Esophagus squamous epithelium (tissue), 5 donors: ENCODE measurements at places on chromosomes 11 and 22.

DNA sequence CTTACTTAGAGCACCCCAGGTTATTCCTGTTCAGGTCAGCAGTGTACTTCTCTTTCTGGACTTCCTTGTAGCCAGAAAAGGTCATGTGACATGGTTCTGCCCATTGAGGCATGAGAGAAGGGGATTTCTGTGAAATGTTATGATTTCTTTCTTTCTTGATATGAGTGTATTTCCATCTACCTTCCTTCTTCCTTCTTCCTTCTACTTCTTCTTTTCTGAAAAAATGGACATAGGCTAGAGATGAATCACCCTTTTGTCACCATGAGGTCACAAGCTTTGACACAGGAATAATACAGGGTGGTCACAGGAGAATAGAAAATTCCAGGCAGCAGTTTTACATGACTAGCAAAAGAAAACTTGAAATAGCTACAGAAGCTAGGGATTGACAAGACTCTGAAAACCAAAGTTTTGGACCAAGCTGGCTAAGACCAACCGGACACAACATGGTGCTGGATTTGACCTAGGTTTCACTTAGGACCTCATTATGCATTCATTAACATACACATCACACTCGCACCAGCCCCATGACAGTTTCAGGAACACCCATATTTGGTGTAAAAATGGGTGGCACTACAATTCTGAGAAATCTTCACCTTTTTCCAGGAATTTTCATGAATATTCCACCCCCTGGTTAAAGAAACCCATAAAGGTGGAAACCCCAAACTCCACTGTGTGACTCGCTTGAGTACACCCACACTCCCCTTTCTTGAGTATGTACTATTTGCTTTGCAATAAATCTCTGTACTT is 21.2 kb upstream of the MAP6 start:
- DNase-seq: no peak

DNA sequence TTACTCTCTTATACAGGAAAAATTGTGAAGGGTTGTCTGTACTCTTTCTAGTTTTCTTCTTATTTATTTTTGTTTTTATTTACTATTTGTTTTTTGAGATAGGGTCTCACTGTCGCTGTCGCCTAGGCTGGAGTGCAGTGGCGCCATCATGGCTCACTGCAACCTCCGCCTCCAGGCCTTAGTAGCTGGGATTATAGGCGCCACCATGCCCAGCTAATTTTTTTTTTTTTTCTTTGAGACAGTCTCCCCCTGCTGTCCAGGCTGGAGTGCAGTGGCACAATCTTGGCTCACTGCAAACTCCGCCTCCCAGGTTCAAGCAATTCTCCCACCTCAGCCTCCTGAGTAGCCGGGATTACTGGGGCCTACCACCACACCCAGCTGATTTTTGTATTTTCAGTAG is 18.4 kb downstream of the CUL5 start:
- no peak for DNase-seq

DNA sequence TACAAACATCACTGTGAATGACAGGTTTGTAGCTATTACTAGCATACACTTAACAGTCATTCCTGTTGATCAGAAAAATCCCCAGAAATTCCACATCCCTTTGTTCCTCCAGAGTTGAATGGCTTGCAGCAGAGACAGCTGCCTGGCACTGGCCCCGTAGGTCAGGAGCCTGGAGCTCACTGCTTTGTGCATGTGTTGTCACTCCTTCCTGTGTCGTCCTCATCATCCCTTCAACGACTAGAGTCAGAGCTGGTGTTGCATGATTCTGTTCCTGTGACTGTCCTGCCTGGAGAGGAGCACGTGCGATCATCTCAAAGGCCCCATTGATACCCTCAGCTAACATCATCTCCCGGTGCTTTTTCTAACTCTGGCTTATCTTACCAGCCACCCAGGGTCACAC is 58.3 kb downstream of the LDLRAD3 start:
- no peak for DNase-seq

- DNase-seq: no peak
Measured at GRCh38 chr22:41695211-41695610, 4.1 kb upstream of the MEI1 start.

GRCh38 chr11:125364121-125364826 is 131.8 kb downstream of the FEZ1 start:
- no peak for DNase-seq

GRCh38 chr11:87300640-87301380 is 263.1 kb downstream of the TMEM135 start:
- no peak for DNase-seq

- no peak for DNase-seq
Measured at GRCh38 chr11:115447273-115447864, 56.8 kb downstream of the CADM1 start.

- DNase-seq: no peak
Measured at GRCh38 chr22:23684561-23685031, 6.2 kb upstream of the RGL4 start.

DNA sequence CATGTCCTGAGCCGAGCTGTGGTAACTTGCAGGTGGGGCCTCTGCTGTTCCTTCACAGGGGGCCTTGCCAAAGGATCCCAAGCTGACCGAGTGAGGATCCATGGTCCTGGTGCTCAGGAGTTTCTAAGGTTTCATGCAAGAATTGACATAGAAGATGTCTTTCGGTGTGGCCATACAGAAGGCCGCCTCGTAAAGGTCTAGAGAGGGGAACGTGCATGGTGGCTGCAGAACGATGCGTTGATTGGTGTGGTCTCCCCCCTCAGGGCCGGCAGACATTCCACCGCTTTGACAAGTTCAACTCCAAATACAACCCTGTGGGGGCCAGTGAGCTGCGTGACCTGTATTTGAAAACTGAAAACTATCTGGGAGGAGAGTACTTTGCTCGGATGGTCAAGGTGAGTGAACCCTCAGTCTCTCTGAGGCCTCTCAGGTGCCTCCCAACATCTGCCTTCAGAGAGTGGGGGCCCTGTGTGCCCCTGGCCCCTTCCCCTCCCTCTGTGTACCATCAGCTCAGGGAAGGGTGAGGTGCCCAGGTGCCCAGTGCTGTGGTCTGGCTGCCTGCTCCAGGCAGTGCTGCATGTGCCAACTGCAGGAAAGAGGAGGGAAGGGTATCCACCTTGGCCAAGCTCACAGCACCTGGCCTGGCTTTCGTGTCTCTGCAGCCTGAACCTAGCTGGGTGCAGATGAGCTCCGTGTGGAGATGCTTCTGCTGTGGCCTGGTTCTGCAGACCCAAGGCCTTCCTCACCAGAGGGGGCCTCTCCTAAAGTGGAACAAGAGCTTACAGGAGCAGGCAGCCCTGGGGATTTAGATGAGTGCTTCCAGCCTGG is 39.8 kb downstream of the AMPD3 start:
- DNase-seq: no peak

DNA sequence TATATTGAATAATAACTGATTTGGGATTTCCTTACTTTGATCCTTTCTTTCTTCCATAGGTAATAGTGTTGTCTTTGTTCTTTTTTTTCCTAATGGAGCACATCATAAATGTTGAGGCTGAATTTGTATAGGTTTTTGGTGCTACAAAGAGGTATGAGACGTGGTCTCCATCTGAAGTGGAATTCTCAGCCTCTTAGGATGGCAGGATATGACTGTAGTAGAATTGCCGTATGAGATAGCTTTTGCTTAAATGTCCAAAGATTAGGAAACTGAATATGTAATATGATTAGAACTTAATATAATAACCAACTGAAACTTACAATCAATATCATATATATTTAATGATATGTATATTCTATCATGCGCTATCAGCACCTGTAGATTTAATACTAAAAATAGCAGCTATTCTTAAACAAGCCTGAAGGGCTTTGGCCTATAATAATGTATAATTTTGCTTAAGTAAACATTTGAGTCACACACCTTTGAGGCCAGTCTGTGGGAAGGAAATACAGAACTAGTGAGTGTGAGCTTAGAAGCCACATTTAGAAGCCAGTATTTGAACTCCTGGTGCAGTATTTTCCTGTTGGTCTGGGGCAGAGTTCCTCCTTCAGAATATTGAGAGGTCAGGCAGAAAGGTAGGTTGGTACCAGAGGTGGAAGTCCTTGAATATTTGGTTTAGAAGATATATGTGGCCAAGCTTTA is 62.6 kb downstream of the SWAP70 start:
- no peak for DNase-seq

GRCh38 chr22:34080433-34080832 is 160.2 kb upstream of the LARGE1 start:
- DNase-seq: no peak

GRCh38 chr11:119389611-119390254 is 8.2 kb upstream of the USP2 start:
- DNase-seq: no peak
